ENCODE measurements at places on chromosomes 3 and 15.

DNA sequence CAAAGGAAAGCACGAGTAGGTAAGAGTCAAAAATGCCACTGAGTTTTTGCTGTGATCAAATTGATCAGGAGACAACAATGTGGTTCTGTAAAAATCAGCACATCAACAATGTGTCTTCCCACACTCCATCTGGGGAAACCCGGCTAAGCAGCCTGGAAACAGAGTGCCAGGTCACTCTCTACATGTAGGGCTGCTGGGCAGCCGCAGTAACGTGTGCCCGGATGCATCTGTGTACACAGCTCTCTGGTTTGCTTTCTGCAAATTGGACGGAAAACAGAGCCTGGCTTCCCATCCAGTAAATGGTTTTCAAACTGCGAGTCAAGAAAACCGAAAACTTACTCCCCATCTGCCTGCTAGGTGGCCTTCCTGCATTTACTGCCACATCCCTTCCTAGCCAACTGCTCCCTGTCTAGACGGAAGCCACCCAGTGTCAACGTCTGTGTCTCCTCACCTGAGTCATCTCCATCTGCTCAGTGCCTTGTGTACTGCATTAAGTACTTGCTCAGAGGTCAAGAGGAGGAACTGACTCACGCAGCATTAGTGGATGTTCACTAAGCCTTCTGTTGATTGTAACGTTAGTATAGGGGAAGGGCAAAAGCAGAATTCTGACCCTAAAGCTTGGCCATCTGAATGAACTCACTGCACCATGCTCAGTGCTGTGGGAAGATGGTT is 124.1 kb downstream of the TJP1 start:
- no peak for DNase-seq

DNA sequence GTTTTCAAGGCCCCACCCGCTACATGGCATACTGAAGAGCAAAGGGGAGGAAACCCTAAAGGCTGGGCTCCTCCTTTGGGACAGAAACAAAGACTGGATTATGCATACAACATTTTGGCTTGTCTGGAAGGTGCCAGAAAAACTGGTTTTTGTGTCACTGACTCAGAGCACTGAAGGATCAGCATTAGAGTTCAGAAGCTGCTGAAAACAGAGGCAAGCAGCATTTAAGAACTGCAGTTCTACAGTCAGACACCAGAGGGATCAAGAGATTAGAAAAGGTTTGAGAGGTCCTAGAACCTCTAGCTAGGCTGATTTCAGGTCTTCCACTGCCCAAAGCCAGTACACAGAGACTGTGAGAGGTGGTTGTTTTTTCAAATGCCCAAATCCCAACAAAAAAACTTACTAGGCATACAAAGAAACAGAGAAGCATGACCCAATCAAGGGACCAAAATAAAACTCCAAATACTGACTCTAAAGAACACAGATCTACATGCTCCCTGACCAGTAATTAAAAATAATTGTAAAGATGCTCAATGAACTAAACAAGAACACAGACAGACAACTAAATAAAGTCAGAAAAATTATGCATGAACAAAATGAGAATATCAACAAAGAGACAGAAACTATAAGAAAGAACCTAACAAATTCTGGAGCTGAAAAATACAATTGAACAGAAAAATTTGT is 91.2 kb downstream of the SENP2 start:
- DNase-seq, result no peak

DNA sequence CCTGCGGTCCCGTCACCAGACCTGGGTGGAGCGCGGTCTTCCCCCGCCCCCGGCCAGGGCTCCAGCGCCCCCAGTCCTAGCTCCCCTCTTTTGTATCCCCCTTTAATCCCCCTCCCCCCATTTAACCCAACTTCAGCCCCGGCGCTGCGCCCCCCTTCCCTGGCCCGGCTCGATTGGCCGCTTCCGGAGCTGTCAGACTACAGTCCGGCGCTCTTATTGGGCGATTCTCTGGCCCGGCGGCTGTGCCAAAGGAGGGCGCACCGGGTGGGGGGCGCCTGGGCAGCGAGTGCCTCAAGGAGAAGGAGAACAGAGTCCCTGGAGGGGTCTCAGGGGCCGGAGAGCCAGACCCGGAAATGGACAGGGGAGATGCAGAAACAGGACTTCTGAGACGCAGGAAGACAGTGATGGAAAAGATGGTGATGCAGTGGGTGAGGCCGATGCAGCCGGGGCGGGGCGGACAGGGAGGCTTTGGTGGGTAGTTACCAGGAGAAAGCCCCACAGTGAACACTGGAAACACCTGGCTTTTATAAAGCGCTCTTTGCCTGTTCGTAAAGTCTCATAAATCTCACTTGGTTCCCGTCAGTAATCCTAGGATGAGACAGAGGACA is 1.2 kb upstream of the ADCY5 start:
- no peak for DNase-seq

GRCh38 chr3:32136703-32137102 is 30.3 kb downstream of the GPD1L start:
- DNase-seq, result no peak

Data from stimulated activated CD4-positive, alpha-beta T cell treated with anti-CD3 and anti-CD28 coated beads, Interleukin-15, amount 100 ng/mL, for 48 hours (primary cell).